ENCODE measurements at places on chromosomes 6 and 20. TPM values are rescaled to one million over a fixed set of nuclear protein-coding genes. Genes with fewer than 3 reads are reported as not detected.

The CST4 gene
- total RNA-seq = not detected

DNA sequence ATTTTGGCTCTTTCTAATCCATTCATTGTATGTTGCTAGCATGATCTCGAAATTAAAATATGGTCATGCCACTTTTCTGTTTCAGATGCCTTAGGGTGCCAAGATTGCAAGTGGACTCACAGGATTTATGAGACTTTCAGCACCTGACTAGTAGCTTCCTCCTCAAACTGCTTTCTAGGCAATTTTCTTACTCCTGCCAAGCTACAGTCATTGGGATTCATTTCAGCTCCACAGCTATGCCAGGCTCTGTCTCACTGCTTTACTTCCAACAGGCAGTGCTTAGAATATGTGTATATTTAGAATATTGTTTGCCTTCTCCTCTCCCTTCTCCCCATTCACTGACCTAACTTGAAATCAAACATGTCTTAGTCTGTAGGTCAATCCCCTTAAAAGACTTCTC is 681.4 kb downstream of the TENT5A start:
- DNase-seq = no peak
- H3K4me3 ChIP-seq = no peak overlapping the region
- no peaks in the 10 kb centered on the region for H3K4me1 ChIP-seq
- H3K27me3 ChIP-seq = no peaks in the 10 kb centered on the region

DNA sequence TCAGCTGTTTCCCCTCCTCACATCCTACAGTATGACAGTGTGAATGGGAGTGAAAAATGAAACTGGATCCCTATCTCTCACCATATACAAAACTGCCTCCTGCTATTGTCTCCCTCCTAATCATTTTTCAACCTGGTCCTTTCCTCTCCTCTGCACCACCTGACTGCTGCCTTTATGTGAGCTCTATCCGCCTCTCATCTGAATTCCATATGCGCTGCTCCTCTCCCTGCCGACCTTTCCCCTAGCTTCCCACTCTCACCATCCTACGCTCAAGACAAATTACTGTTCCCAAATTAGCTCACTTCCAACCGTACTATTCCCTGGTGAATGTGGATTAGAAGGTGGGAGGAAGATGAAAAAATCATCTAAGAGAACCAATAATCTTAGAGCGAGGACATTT is 148.4 kb upstream of the FBXL4 start:
- H3K36me3 ChIP-seq = no peaks in the 10 kb centered on the region
- peaks cover 62% of the 10 kb centered on the region for H3K27me3 ChIP-seq
- H3K4me1 ChIP-seq = no peaks in the 10 kb centered on the region
- no peak overlapping the region for H3K27ac ChIP-seq
- no peak for DNase-seq

GRCh38 chr6:51513891-51514747 is 573.3 kb downstream of the PKHD1 start:
- DNase-seq = peak; percentile 25
- peaks cover 11% of the 10 kb centered on the region for H3K4me1 ChIP-seq
- peaks cover 1% of the 10 kb centered on the region for H3K27me3 ChIP-seq
- peak overlapping the region; percentile 63 for H3K4me3 ChIP-seq
